ENCODE measurements at places on chromosomes 1 and 21. TPM values are rescaled to one million over a fixed set of nuclear protein-coding genes. Genes with fewer than 3 reads are reported as not detected.

GRCh38 chr1:81577004-81577697 lies 223.6 kb upstream of the ADGRL2 start:
- DNase-seq = no peak

DNA sequence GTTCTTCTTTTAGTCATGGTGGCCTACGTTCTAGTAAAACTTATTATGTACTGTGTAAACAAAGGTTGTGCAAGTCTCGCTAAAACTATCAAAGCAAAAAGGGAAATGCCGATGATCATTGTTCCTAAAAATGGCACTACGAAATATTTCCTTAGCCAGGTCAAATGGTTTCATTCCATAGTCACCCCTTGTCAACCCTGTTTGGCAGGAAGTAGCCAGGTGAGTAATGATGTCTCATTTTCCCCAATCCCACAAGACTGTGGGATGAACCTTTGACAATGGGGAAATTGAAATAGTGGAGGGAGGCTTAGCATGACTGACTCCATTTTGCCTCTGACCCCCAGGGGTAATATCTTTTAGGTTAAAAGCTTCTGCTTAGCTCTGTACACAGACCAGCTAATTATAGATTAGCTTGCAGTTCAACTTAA lies 5.6 kb upstream of the REN start:
- DNase-seq = no peak

DNA sequence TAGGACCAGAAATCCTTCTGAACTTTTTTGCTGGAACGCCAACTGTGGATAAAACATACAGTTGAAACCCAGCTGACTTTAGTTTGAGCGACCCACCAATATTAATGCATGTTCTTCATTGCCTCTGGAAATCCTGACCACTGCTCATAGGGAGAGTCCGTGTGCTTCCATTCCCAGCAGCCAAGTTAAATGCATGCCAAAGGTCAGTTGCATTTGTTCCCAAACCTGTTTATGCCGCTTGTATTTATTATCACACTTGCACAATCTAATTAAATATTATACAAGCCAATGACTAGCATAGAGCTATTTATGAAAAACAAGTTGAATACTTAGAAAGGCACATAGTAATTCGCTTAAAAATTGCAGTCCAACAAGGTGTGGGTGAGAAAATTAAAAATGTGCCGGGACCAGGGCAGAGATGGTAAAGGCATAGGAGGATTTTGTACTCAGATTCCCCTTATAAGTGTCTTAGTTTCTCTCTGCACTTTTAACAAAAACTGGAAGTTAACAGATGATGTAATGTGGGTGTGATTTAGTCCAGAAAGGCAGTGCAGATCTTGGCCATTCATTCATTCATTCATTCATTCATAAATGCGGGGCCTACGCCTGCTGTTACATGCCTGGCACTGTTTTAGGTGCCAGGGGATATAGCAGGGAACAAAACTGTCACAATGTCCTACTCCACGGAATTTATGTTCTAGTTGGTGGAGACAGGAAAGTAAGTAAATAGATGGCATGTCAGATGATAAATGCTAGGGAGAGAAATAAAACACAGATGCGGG lies 99.7 kb downstream of the PRDM2 start:
- DNase-seq = no peak

- no peak for DNase-seq
These were observed 216.6 kb downstream of the PLA2G4A start for GRCh38 chr1:187045371-187045770.

SH2D1B gene
- 0.16 TPM for total RNA-seq

Data from right atrium auricular region (tissue), 2 donors.